ENCODE measurements at places on chromosomes 1 and 21. TPM values are rescaled to one million over a fixed set of nuclear protein-coding genes. Genes with fewer than 3 reads are reported as not detected.

Gene USF1
- total RNA-seq: 80.1 TPM

Gene PLA2G2E
- total RNA-seq: not detected

Gene PSRC1
- total RNA-seq: 8.3 TPM

Gene SH2D2A
- total RNA-seq: not detected

GRCh38 chr1:172727956-172728603 is 69.2 kb downstream of the FASLG start:
- H3K4me1 ChIP-seq: no peaks in the 10 kb centered on the region
- DNase-seq: peak; percentile 8
- no peaks in the 10 kb centered on the region for H3K27me3 ChIP-seq

DNA sequence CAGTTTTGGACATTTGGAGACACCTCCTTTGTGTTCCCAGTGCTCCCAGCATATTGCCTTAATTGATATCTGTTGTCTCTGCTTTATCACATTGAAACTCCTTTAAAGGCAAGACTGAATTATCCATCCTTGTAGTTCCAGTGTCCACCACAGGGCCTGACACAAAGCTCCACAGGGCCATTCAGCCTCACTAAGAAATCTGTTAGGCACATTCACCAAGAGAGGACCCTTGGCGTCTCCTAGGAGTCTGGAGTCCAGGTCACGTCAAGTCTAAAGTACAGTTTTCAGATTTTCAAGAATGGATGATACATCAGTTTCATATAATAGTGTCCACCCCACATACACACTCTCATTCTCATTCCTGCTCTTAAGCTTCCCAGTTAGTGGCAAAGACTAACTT is 4.8 kb downstream of the ACP6 start:
- DNase-seq: no peak
- no peak overlapping the region for H3K27ac ChIP-seq
- H3K4me3 ChIP-seq: no peak overlapping the region
- H3K36me3 ChIP-seq: no peaks in the 10 kb centered on the region
- no peaks in the 10 kb centered on the region for H3K27me3 ChIP-seq

- peak overlapping the region; percentile 27 for H3K27ac ChIP-seq
- peaks cover 2% of the 10 kb centered on the region for H3K4me1 ChIP-seq
- no peaks in the 10 kb centered on the region for H3K36me3 ChIP-seq
- H3K4me3 ChIP-seq: peak overlapping the region; percentile 86
These were observed 1.3 kb upstream of the NRIP1 start for GRCh38 chr21:15066123-15066575.

DNA sequence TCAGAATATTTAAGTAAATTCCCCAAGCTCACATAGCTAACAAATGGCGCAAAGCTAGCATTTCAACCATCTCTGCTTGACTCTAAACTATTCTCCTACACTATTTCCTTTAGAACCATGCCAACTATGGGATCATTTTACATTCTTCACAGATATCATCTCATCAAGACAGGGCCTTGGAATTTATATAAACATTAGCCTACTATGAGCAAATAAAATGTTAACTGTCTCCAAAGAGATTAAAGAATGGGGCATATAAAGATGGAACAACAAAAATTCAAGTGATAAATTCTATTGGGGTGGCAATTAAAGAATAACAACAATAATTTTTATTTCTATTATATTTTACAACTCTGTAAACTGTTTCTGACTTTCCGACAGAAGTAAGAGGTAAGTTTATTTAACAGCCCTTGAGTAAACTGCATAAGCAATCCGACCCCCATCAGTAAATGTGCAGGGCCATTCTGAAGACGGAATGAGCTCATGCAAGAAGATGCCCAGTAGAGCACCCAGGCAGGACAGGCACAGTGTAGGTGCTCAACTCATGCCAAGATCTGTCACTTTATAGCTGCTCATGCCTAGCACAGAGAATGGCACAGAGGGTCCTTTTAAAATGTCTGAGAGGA is 261.9 kb downstream of the VAV3 start:
- peak; percentile 72 for DNase-seq
- no peaks in the 10 kb centered on the region for H3K36me3 ChIP-seq
- no peak overlapping the region for H3K27ac ChIP-seq
- H3K27me3 ChIP-seq: no peaks in the 10 kb centered on the region
- H3K4me1 ChIP-seq: no peaks in the 10 kb centered on the region

GRCh38 chr21:10464975-10465374 is 56.4 kb upstream of the TPTE start:
- H3K27ac ChIP-seq: no peak overlapping the region
- DNase-seq: no peak
- H3K27me3 ChIP-seq: no peaks in the 10 kb centered on the region
- no peaks in the 10 kb centered on the region for H3K36me3 ChIP-seq
- no peak overlapping the region for H3K4me3 ChIP-seq

Data from fibroblast of lung (primary cell).